ENCODE measurements at places on chromosomes 5 and 9.

GRCh38 chr5:66074901-66075300, 69.2 kb upstream of the SREK1 start:
- no peak for DNase-seq

DNA sequence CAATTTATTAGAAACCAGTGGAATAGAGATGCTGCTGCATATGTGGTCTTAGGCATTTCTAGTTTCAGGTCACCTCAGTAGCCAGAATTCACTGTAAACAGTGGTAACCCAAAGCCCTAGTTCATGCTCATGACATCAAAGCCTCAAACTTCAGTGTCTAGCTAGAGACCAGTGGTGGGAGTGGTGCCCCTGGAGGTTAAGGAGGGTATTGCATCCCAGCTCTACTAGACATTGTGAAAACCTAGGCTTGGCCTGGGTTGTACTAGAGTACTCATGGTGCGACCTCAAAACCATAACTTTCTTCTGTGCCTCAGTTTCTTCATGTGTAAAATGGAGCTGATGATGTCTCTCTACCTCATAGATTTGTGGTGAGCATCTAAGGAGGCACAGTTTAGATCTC, 18.8 kb downstream of the COL5A1 start:
- DNase-seq: no peak

- no peak for DNase-seq
Measured at GRCh38 chr9:73229543-73229942, 77.9 kb downstream of the ANXA1 start.

- no peak for DNase-seq
Measured at GRCh38 chr5:119339965-119340364, 15.9 kb upstream of the TNFAIP8 start.

- no peak for DNase-seq
Measured at GRCh38 chr5:180154821-180155364, 54.1 kb downstream of the RASGEF1C start.

DNA sequence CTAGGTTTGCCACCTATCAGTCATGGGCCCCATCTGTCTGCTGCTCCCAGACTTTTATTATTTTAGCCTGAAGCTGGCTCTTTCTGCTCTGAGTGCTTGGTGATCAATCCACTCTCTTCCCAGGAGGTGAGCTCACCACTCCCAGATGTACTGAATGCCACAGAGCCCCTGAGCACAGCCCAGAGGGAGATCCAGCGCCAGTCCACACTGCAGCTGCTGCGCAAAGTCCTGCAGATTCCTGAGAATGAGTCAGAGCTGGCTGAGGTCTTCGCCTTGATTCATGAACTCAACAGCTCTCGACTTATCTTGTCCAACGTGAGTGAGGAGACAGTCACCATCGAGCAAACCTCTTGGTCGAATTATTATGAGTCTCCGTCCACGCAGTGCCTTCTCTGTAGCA, 36.0 kb downstream of the HMGXB3 start:
- DNase-seq: no peak

Measured in T-helper 17 cell (primary cell).